ENCODE measurements at places on chromosomes 12 and 14.

DNA sequence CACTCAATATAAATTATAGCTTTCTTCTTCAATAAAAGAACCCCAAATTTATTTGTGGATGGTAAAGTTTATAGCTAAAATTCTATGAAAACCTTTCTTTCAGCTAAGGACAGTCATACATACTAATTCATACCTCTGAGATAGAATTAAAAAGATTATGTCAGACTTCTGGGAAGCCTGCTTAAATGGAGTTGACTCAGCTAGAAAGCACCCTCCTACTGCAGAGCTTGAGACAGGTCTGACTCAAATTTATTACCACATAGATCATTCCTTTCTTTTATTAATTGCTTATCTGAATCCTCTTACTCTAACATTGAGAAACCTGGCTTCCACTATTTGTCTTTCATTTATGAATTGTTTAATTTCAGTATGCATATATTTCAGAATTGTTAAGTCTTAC, 1007.0 kb upstream of the LRFN5 start:
- no peak for DNase-seq

DNA sequence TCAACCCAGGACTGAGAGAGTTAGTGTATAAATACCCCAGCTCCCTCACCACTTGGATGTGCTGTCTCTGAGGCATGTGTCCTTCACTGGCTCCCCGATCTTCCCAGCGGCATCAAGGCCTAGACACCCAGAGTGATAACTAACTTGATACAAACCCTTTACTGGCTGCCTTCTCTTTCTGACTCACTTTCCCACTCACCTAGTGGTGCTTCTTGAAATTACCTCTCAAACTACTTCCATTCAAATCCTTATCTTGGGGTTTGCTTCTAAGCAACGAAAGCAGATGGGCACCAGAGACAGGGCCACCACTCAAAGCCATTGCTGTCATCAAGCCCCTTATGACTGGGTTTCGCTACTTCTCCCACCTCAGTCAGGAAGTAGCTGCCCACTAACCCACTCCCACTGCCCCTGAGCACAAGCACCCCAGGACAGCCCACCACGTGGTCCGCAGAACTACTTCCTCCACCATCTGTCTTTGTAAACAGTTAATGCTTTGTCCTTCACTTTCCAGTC, 17.2 kb downstream of the ZFP36L1 start:
- no peak for DNase-seq

DNA sequence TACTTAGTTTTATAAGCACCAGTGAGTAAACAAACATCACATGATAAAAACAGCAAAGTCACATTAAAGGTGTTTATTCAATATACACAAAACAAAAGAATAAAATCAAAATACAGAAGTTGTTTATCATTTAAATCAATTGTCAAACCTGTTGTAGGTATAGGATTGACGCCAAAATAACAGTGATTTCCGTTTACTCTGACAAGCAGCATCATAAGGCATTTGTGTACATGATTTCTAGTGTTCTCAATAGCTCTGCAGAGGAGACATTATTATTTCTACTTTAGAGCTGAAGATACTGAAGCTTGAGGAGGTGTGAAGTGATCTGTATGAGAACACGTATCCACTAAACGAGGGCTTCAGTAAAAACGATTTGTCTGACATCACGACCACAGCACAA, 171.9 kb downstream of the CCDC59 start:
- DNase-seq, result no peak

DNA sequence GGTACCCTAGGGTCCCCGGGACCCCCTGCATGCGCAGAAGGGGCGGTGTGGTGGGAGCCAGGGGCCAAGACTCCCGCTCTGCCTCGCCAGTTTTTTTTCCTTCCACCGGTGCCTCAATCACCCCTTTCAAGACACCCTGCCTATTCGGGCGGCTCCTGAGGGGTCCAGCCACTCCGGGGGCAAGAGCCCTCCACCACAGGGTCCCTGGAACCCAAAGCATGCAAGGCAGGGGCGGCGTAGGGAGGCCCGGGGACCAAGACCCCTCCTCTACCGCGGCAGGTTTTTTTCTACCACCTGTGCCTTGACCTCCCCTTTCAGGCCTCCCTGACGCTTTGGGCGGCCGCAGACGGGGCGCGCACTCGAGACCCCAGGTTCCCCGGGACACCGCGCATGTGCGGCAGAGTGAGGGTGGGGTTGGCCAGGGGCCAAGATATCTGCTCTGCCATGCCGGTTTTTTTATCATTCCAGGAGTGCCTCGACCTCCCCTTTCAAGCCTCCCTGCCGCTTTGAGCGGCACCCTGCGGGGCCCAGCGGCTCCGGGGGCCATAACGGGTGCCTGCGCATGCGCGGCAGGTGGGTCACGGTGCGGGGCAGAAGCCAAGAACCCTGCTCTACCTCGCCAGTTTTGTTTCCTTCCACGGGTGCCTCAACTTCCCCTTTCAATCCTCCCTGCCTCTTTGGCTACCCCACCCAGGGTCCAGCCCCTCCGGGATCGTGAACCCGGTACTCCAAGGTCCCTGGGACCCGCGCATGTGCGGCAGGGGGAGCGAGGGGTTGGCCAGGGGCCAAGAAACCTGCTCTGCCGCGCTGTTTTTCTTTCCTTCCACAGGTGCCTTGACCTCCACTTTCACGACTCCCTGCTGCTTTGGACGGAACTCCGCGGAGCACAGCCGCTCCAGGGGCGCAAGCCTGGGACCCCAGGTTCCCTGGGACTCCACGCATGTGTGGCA, 328.1 kb downstream of the ALG10 start:
- DNase-seq, result no peak

GRCh38 chr12:58025431-58025830, 84.1 kb downstream of the ATP23 start:
- DNase-seq, result no peak

GRCh38 chr14:68391311-68392014, 401.4 kb downstream of the ZFP36L1 start:
- no peak for DNase-seq

DNA sequence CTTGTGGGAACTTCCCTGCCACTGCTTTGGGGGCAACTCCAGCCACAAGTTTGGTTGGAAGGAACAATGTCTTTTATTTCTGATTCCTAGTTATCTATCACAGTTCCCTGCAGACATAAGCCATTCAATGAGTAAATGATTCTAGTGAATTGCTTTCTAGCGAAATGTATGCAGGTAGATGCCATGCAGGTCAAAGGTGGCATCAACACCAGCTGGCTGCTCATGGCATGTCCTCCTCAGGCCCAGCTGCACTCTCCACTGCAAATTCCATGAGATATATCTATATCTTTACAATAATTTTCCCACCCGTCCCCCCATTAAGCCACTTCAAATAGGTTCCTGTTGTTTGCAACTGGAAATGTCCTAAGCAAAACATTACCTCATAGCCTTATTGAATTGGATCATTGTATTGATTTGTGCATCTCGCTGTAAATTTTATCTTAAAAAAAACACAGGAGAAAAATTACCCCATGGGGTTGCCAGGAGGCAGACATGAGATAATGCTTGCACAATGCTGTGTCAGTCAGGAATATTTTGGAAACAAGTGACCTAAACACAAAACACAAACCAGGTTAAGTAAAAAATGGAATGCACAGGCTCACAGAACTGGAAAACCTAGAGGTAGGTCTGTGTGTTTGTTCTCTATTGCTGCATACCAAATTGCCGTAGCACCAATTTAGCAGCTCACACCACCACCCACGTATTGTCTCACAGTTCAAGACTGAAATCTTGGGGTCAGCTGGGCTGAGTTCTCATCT, 32.8 kb upstream of the TXNRD1 start:
- no peak for DNase-seq

DNA sequence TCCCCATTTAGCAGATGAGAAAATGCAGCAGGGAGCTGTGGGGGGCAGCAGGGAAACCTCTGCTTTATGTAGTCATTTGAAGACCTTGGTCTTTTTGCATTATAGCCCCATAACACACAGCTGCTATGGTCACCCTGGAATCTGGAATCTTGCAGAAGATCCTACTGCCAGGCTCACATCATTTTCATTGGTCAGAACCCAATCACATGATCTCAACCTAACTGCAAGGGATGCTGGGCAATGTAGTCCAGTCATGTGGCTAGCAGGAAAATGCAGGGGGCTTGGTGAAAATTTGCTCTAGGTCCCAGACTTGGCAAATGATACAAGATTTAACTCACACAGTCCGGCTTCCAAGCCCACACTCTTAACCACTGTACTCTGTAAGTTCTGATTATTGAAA, 1028.7 kb downstream of the AACS start:
- DNase-seq, result no peak

DNA sequence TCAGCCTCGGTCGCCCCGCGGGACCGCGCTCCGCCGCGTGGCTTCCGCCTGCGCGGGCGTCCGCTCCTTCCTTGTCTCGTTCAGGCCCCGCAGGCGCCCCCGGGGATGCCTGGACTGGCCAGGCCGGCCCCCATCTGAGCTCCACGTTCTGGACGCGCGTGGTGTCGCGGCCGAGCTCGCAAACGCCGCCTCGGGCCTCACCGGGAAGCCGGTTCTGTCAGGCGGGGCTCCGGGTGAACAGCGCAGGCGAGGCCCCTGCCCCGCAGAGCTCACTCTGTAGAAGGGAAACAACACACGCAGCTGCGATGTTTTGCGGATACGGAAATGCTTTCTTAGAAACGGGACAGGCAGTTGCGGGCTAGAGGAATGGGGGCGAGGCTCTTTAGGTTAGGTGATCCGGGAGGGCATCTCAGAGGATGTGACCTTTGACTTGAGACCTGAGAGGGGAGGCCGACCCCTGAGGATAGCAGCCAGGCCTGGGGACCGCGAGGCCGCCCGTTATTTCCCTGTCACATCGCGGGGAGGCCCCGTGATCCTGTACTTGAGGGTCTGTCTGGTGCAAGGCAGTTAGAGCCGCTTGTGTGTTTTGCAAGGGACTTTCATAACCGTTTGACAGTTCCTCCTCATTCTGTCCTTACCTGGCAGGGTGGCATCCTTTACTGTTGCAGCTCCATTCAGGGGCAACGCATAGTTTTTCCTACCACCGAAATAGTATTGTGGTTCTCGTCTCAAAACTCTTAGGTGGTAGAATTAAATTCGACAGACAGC, 584 bp downstream of the VRK1 start:
- DNase-seq, result no peak

- no peak for DNase-seq
Observed at GRCh38 chr12:100801320-100801719, 6.7 kb downstream of the ANO4 start.

GRCh38 chr14:58732387-58732786, 94.6 kb downstream of the DACT1 start:
- DNase-seq, result no peak

DNA sequence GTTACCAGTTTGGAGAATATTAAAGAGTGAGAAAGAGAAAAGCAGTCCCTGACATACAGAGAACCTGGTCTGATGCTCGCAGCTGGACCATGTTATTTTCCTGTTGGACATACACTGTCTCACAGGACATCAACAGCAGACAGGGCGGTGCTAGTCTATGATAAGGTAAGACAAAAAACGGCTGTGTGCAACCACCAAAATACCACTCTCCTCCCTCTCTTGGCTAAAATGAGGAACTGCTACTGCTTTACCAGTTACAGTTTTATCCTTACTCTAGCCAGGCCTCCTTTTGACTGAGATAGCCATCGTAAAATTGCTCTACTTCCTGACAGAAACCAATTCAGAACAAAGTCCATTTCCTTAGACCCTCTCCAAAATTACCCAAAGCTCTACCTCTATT, 47.0 kb upstream of the ERGIC2 start:
- DNase-seq, result peak; percentile 19

- DNase-seq, result no peak
Observed at GRCh38 chr12:1878214-1878613, 40.2 kb downstream of the CACNA2D4 start.

- DNase-seq, result no peak
Observed at GRCh38 chr12:67773896-67774295, 125.4 kb downstream of the DYRK2 start.

- no peak for DNase-seq
Observed at GRCh38 chr12:59570145-59570544, 25.7 kb upstream of the SLC16A7 start.

DNA sequence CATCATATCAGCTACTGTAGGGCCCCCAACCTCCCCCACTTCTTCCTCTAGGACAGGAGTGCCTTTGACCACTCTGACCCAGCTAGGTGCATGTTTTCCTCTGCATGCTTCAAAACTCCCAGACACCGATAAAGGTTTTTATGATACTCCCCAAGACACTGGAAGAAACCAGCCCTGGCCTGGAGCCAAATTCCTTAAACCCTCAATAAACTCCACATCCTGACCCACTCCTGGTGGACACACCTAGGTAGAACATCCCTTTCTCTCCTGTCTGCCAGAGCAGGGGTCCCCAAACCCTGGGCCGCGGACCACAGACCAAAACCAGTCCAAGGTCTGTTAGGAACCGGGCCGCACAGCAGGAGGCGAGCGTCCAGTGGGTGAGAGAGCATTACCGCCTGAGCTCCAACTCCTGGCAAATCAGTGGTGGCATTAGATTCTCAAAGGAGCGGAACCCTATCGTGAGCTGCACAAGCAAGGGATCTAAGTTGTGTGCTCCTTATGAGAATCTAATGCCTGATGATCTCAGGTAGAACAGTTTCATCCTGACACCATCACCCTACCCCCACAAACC, 49.6 kb downstream of the NT5DC3 start:
- no peak for DNase-seq

DNA sequence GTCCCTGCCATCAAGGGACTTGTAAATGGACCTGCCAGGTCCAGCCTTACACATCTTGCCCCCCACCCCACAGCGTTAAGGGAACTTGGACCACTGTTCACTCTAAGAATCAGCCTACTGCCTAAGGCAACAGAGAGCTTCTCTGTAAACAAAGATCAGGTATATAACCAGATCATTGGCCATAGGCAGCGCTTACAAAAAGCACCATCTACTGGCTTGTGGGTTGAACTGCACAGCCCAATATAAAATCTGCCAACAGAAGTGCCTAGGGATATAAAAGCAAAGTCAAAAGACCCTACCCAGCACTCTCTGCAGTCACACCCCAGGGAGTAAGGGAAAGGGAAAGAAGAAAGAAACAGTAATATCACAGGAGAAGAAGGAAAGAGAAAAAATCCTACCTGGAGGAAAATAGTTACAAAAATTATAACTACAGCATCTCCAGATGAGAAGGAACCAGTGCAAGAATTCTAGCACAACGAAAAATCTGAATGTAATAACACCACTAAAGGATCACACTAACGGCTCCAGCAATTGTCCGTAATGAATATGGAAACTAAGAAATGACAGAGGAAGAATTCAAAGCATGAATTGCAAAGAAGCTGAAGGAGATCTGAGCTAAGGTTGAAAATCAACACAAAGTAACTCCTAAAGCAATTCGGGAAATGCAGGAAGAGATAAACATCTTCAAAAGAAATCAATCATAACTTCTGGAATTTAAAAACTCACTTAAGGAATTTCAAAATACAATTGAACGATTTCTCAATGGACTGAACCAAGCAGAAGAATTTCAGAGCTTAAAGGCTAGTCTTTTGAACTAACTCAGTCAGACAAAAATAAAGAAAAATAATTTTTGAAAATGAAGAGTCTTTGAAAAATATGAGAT, 95.2 kb upstream of the PCED1B start:
- no peak for DNase-seq

- no peak for DNase-seq
Observed at GRCh38 chr12:131833896-131834641, 5.9 kb downstream of the MMP17 start.

GRCh38 chr12:58529114-58529665, 391.1 kb downstream of the LRIG3 start:
- DNase-seq, result no peak
